ENCODE measurements at places on chromosomes 1 and 21.
A peak's percentile ranks its signal among the peaks of the same experiment; 100 is the strongest.

DNA sequence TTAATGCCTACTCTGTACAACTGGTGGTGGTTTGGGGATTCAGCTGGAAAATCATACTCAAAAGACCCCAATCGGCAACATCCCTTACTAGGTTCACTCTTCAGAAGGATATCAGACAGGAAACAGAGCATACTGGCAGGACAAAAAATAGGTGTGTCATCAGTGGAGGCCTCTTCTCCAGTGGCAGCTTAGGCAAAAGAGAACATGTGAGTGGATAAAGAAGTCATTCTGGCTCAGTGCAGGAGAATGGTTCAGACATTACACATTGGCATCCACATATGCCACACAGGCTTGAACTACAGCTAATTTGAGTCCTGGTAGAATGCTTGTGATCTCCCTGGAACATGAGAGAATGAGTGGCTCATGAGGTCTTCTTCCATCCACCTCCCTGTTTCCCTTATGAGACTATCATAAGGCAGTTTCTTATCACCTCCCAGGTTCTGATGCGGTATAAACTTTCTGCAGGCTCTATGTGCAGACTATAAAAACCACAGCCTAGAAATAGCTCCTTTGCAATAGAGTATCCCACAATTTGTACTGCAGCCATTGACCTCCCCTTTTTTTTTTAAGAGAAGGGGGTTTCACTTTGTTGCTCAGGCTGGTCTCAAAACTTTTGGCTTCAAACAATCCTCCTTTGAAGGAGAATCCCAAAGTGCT is 24.7 kb downstream of the VAMP4 start:
- no peak for DNase-seq

DNA sequence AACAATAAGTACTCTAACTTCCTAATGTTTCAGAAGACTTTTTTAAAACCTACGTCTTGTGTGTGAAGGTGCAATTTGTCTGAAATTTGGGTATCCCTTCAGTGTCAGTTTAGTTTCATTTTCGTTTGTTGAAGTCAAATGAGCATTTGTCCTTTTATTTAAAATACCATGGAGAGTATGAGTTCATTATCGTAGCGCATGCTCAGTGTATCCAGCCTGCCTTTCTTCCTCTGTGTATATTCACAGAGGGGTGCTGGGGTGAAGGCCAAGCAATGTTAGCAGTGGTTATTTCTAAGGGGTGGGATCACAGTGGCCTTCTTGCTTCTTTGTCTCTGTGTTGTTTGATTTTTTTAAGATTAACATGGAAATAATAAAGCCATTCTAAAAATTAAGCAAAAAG is 43.2 kb downstream of the CNN3 start:
- DNase-seq: no peak

GRCh38 chr21:38561613-38562581 is 63.6 kb upstream of the ERG start:
- no peak for DNase-seq

DNA sequence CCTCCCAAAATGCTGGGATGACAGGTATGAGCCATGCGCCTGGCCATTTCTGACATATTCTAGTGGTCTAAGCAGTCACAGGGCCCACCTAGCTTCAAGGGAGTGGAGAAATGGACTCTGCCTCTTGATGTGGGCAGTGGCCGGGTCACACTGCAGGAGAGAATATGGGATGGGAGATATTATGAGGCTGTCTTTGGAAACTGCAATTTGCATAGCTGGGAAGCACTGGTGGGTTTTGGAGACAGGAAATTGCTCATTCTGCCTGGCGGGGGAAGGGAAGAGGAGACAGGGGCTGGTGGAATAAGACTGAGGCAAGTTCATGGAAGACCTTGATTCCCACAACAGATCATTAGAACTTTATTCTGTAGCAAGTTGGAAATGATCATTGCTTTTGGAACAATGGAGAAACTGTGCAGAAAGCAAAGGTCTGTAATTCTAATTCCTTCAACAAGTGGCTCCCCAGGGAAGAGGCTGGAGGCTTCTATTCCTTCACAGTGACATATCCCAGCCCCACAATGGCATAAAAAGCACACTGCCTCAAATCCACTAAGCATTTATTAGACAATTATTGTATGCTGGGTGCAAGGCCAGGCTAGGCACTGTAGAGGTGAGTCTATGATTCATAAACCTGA is 10.5 kb downstream of the NCMAP start:
- no peak for DNase-seq

DNA sequence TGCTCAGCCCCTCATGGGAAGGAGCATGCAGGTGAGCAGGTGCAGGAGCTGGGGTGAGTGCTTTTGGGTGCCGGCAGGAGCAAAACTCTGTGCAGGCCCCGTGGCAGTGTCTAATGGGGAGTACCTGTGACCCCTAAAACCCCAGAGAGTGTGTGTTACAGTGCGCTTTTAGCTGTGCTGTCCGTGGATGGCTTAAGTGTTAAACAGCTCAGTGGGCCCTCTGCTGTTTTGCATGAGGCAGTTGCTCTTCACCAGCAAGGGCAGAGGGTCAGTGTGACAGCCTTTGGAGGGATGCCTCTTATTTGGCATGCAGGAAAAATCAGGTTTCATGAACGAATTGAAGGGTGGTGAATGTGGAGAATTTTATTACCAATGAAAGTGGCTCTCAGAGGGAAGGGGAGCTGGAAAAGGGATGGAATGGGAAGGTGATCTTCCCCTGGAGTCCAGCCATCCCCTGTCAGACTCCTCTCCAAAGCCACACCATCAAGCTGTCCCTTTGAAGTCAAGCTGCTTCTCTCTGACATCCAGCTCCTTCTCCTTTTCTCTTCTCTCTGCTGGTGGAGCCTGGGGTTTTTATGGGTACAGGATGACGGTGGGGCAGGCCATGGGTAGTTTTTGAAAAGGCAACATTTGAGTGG is 17.0 kb upstream of the ALG14 start:
- DNase-seq: no peak

- no peak for DNase-seq
Measured at GRCh38 chr1:64616039-64616438, 128.8 kb upstream of the RAVER2 start.

GRCh38 chr1:45803299-45803780 is at the start of gene MAST2:
Gene MAST2 (plus strand): TSS chr1:45803612. CDS start chr1:45803896, 284 bp downstream.
- DNase-seq: peak; percentile 96

DNA sequence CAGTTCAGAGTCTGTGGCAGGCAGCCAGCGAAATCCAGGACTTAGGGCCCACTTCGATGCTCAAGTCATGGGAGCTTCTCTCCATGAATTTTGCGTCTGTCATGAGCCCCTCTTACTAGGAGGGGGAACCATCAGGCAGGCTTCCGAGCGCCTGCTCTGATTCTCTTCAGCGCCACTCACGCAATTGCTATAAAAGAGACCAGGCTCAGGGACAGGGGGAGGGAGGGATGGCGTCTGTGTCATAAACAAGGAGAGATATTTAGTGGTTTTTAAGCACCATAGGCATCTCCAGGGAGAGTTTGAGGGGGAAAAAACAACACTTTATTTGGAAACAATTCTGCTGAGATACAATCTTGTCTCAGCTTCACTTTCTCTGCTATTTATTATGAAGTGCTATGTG is 60.6 kb downstream of the NAV1 start:
- DNase-seq: no peak

- DNase-seq: no peak
Measured at GRCh38 chr1:42431514-42431913, 24.3 kb downstream of the ZMYND12 start.

- peak; percentile 35 for DNase-seq
Measured at GRCh38 chr1:167502719-167503462, 15.4 kb downstream of the CD247 start.

DNA sequence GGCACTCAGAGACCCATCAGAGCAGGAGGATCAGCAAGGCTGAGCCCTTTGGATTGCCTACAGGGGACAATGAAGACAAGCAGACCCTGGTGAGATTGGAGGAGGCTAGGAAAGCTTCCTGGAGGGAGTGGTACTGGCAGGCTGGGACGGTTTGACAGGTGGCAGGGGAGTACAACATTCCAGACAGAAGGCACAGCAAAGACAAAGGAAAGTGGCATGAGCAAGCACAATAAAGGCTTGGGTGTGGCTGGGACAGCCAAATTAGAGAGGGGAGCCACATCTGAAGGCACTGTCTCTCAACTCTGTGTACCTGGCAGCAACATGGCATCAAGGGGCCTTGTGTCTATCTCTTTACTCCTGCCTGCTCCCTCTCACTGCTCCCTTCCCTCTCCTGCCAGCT is 38.2 kb downstream of the DMAP1 start:
- DNase-seq: no peak

DNA sequence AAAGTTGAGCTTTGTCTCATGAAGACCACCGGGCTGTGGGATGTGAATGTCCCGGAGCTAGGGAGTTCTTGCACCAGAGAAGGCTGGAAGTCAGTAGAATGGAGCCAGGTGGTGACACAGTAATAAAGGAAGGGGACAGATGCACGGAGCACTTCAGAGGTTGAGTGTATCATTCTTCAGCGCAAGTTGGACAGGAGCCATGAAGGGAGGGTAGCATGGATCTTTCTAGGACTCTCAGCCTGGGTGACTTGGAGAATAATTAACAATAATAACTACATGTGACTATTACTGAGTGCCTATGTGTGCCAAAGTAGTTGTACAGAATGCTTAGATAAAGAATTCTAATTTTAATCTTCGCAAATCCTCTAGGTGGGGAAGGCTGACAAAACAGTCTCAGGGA is 258.7 kb upstream of the AJAP1 start:
- DNase-seq: no peak

GRCh38 chr21:33478935-33479678 is 667 bp downstream of the TMEM50B start:
- peak; percentile 73 for DNase-seq

GRCh38 chr1:167991546-167991945 is 54.7 kb upstream of the MPC2 start:
- DNase-seq: no peak

- DNase-seq: no peak
Measured at GRCh38 chr1:150513351-150513791, 2.2 kb upstream of the FALEC start.

DNA sequence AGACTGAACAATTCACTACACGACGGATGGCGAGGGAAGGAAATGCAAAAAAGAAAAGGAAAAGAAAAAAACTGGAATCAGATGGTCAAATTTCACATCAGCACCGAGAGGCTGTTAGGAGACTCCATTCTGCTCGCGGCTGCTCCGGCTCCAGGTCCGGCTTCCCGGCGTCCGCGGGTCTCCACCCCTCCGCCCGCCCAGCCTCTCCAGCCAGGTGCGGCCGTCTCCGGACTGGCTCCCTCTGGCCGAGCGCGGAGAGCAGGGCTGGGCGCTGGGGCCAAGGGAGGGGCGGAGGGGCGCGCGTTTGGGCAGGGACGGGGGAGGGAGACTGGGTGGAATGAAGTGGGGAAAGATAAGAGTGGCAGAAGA is 332 bp downstream of the KCNJ6 start:
- DNase-seq: peak; percentile 80

GRCh38 chr1:226989085-226989920 is 49.2 kb downstream of the COQ8A start:
- no peak for DNase-seq

GRCh38 chr1:192592981-192593708 is 17.6 kb downstream of the RGS1 start:
- DNase-seq: no peak

GRCh38 chr1:34768856-34769255 is 9.3 kb downstream of the GJB4 start:
- DNase-seq: no peak

DNA sequence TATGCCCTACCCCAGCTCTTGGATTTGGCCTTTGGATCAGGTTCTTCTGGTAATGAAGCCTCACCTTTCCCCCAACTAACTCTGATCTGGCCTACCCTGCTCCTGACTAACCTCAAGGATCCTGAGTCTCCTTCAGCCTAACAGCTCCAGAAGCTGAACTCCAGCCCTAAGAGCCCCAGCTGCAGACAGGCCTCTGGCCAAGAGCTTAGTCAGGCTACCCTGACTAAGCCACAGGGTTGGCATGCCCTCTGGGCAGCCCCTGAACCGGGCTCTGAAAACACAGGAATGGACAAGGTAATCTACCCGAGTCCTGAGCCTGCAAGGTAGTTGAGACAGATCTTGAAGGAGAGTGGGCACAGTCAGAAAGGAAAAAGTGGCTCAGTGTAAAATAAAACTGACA is 29.4 kb downstream of the COA7 start:
- no peak for DNase-seq

- no peak for DNase-seq
Measured at GRCh38 chr1:196733091-196733970, 41.3 kb upstream of the CFHR3 start.

GRCh38 chr1:81967951-81968350 is 167.2 kb downstream of the ADGRL2 start:
- no peak for DNase-seq

DNA sequence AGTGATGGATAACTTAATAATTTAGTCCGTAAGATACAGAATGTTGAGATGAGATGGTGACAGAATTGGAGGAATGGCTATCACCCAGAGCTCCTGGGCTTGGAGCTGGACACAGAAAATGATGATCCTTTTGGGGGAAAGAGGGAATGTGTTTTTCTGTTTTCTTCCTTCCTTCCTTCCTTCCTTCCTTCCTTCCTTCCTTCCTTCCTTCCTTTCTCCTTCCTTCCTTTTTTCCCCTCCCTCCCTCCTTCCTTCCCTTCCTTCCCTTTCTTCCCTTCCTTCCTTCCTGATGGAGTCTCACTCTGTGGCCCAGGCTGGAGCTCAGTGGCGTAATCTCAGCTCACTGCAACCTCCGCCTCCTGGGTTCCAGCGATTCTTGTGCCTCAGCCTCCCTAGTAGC is 2.8 kb upstream of the GPR137B start:
- DNase-seq: no peak

DNA sequence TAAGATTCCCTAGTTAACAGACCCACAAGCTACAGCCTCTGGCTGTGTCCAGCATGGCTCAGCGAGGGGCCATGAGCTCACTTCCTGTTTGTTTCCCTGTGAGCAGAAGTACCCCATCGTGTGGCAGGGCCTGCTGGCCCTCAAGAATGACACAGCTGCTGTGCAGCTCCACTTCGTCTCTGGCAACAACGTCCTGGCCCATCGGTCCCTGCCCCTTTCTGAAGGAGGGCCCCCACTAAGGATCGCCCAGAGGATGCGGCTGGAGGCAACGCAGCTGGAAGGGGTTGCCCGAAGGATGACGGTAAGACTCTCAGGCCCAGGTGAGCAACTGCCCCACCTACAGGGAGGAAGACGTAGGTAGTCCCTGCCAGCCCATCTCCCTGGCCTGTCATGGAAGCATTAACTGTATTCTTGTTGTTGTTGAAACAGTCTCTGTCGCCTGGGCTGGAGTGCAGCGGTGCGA is 38.2 kb downstream of the ZBTB17 start:
- no peak for DNase-seq

GRCh38 chr1:9319789-9320519 is 27.3 kb downstream of the SPSB1 start:
- DNase-seq: peak; percentile 23
